ENCODE measurements at places on chromosomes 7 and 10.

- no peak for DNase-seq
These were observed 12.3 kb upstream of the PDCD4 start for GRCh38 chr10:110859206-110859972.

GRCh38 chr10:21202776-21203462 lies 305.8 kb upstream of the NEBL start:
- DNase-seq: no peak

GRCh38 chr7:30907527-30908267 lies 4.0 kb upstream of the AQP1 start:
- DNase-seq: no peak

DNA sequence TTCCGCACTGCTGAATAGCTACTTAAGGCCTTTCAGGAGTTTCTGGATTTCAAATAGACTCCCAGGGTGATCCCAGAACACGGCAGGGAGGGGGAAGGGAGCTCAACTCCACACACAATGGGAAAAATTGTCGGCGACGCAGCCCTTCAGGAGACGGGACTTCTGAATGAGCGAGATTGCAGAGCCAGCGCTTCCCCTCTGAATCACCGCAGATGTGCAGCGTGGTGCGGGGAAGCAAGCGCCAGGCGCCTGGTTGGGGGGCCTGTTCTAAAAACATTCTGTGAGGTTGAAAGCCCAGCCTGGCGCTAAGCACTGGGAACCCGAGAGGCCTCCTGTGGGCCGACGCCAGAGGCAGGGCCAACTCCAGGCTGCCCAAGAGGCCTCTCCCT lies 163.3 kb downstream of the MAD1L1 start:
- peak; percentile 69 for DNase-seq

GRCh38 chr10:70692043-70692603 lies 19.8 kb downstream of the ADAMTS14 start:
- no peak for DNase-seq

GRCh38 chr7:94434042-94434441 lies 39.3 kb downstream of the COL1A2 start:
- DNase-seq: no peak

DNA sequence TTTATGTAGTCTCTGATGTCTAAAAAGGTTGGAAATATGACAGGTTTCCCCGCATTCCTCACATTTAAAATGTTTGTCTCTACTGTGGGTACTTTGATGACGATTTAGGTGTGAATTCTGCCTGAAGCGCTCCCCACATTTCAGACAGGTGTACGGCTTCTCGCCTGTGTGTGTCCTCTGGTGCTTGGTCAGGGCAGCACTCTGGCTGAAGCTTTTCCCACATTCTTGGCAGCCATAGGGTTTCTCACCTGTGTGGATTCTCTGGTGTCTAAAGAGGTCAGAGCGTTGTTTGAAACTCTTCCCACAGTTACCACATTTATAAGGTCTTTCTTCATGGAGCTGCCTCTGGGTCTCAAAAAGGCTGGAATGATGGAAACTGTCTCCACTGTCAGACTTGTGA lies 6.3 kb downstream of the ZNF394 start:
- DNase-seq: no peak

GRCh38 chr10:126111516-126111915 lies 215.2 kb downstream of the FANK1 start:
- DNase-seq: no peak

GRCh38 chr10:73875139-73875475 lies 752 bp upstream of the CAMK2G start:
- DNase-seq: no peak

DNA sequence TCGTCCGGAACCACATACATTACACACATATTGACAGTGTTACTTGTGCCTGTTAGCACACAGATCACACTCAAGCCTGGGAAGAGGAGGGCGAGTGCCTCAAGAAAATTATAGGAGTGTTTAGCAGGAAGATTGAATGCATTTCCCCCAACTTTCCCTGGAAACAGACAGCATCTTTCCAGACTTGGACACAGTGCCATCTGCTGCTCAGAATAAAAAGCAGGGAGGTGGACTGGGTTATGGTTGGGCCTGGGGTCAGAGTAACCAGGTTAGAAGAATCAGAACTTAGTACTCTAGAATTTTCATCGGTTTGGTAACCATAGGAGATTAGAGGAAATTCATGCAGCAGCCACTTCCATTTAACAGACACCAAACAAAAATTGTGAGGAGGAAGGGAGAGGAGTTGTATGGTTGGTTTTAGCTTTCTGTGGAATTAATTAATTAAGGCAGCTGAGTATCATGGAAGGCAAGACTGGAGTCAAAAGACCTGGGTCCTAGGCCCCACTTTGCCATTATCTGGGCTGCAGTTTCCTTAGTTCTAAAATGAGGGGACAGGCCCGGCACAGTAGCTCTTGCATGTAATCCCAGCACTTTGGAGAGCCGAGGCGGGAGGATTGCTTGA lies 43.4 kb upstream of the OPTN start:
- DNase-seq: no peak

DNA sequence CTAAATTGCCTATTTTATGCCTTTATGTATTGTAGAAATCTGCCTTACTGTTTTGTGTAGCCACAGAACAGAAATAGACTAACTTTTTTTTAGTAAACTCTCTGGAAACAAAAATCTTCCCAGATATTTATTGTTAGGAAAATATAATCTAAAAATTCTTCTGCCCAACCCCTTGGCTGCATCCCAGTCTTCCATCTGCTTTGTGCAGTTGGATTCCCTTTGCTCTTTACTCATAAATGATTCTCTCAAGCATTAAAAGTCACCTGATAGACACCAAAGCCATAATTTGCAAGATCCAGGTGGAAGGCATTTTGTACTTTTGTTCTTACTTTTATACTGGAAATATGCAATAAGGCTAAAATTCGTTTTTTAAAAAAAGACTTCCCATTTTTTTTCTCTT lies 6.1 kb upstream of the CAV2 start:
- DNase-seq: no peak

DNA sequence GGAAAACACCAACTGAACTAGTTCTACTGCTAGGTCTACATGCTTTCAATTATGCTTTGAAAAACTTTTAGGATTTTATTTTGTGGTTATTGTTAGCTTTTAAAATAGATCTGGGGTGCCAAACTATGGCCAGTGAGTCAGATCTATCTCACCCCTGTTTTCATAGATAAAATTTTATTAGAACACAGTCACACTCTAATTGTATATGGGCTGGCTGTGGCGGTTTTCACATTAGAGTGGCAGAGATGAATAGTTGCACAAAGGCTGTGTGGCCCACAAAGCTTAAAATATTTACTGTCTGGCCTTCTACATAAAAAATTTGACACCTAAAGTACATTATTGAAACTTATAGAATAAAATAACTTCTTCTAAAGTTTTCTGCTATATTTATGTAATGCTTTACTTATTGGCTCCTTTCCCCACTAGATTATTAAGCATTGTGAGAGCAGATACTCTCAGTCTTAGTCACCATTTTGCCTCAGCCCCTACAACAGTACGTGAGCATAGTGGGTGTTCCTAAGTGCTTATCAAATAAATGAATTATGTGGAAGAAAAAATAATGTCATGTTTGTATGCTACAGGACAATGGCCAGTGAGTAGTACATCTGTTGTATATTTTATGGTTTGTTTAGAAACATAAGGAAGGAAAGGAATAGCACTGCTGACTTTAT lies 5.4 kb upstream of the SUV39H2 start:
- no peak for DNase-seq

- DNase-seq: no peak
These were observed 123.6 kb downstream of the TCF7L2 start for GRCh38 chr10:113073549-113074189.

GRCh38 chr10:72292223-72292691 lies 18.5 kb downstream of the DDIT4 start:
- no peak for DNase-seq

DNA sequence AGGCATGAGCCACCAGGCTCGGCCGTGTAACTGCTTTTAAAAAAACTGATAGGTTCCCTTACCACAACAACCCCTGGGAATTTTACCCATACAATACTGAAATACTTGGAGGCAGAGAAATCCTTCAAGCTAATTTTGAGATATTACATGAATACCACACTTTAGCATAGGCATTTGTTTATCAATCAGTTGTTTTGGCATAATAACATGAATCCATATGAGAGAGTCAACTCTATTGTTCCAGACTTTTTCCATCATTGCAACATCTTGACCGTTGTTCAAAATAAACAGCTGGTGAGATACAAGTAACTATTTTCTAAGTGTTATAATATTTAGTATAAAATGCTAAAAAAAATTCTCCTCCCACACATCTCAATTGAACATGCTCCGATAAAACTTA lies 36.8 kb downstream of the LAMB4 start:
- no peak for DNase-seq

DNA sequence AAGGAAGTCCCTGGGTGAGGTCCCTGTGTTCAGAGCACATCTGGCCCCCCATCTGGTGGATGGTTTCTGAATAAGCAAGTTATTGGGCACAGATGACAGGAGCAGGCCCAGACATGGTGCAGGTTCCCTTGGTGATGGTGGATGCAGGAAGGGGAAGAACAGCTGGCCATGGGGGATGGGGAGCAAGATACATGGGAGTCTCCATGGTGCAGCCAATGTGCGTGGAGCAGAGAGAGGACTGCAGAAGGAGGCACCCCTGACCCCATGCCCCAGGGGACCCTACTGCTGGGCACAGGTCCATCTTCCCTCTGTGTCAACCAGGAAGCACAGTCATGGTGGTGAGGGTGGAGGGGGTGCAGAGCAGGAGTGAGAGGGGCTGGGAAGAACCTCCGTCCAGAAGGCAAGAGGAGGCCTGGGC lies 43.8 kb upstream of the RABGEF1 start:
- DNase-seq: no peak

GRCh38 chr7:129748356-129749109 lies 137.0 kb downstream of the NRF1 start:
- no peak for DNase-seq

DNA sequence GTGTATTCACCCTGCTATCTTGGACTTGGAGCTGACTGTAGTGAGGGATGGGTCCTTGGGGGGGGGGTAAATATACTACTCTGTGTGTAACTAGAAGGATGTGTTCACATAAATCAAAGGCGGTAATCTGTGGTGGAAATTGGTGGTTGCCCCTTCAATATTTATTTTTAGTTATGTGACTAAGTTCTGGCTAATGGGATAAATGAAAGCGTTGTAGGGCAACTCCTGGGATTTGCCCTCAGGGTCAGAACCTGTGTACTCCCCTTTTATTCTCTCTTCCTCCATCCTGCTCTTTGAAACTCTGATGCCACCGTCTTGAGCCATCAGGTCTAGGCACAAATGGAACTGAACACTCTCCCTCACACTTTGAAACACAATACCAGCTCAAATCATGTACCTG lies 24.3 kb upstream of the ST7 start:
- DNase-seq: no peak

DNA sequence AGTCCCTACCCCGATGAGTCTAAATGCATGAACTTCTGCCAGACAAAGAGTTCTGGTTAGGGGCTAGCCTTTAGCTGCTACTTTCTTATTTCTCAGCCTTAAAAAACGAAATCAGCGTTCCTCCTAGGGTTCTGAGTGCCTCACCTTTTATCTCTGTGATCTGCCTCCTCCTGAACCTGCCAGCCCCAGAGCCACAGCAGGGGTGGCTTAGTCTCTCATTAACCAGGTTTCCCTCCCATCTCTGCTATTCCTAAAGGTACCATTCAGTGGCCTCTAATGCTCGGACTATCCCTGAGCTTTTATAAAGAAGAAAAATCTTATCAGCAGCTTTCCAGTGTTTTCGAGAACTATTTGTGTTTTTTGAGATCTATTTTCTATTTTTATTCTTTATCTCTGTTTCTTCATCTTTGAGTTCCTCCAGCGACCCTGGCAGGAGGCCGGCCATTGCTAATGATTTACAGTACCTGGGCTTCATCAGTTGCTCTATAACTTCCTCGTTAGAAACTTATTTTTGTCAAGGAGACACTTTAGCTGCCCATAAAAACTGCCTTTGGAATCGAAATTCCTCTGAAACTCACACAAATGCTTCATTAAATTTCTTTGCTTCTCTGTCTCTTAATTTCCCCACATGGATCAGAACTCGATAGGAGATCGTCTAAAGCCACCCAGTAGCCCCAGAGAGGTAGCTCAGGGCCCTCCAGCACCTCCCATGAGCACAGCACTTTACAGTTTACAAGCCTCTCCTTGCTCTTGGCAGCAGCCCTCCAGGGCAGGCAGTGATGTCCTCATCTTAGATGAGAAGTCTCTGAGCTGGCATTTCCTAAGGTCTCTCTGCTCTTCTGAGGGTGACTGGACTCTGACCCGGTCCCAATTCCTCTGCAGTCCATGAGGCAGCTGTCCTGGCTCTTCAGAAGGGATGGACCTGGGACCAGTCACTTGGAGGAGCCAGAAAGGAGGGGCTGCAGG lies 149.1 kb downstream of the EBF3 start:
- no peak for DNase-seq

DNA sequence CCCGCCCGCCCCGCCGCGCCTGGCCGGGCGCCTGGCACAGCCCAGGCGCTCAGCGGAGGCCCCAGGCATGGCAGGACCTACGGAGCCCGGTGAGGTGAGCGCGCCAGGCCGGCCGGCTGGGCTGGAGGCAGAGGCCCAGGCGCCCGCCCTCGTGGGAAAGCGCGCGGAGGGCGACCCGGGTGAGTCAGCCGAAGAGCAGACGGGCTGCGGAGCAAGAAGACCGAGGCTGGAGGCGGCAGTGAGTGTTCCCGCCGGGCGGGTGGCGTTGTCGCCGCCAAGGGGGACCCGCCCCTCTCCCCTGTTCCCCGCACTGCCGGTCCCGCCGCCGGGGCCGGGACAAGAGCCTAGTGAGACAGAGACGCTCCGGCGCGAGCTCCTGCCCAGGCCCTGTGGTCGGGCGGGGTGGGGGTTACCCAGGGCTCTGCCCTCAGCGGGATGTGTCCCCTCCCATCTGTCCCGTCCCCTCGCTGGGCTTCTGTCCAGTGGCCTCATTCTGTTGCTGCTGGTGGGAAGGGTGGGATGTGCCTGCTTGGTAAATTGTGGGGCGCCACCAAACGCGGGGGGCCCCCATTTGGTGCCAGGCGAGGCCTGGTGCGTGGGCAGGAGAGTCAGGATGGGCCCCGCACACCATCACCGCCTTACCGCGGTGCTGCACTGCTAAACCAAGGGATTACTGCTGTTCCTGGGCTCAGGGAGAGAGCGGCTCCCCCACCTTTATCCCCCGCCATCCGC lies 17.0 kb upstream of the NODAL start:
- peak; percentile 81 for DNase-seq

DNA sequence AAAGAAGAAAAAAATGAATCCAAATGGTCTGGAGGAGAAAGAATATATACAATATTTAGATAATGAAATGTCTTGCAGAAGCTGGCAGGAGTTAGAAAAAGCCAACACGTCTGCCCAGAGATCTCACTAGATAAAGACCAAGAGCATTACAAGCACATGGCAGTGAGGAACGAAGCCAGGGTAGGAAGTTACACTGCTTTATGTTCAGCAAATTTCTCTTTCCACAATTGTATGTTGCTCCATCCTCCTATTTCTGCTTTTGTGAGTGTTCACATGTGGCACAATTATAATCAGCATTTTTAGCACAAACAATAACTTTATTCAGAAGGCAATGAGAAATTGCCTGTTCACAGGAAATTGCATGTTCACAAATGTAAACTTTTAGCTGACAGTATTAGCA lies 53.7 kb downstream of the LRRC17 start:
- DNase-seq: no peak

- no peak for DNase-seq
These were observed 11.3 kb upstream of the STMP1 start for GRCh38 chr7:135650831-135651573.

GRCh38 chr10:126062131-126063032 lies 166.0 kb downstream of the FANK1 start:
- no peak for DNase-seq

GRCh38 chr10:49760789-49761188 lies 1.3 kb downstream of the OGDHL start:
- no peak for DNase-seq

GRCh38 chr7:138352570-138353461 lies 107.2 kb upstream of the TRIM24 start:
- no peak for DNase-seq

Measured in retina (tissue), 1 donor.